Dermis microvascular lymphatic vessel endothelial cell (primary cell): ENCODE measurements at places on chromosomes 5 and 9. TPM values are rescaled to one million over a fixed set of nuclear protein-coding genes. Genes with fewer than 3 reads are reported as not detected.

Gene CAAP1
- total RNA-seq: 10.9 and 11.5 TPM in 2 replicates

Gene OR13C2
- total RNA-seq: not detected in 2 replicates

Gene ADGRD2
- not detected in 2 replicates for total RNA-seq

Gene LRRC19
- not detected in 2 replicates for total RNA-seq

Gene SPATA31A5
- not detected in 2 replicates for total RNA-seq
